MV-4-11 (cell line): ENCODE measurements at places on chromosomes 11 and 22.

DNA sequence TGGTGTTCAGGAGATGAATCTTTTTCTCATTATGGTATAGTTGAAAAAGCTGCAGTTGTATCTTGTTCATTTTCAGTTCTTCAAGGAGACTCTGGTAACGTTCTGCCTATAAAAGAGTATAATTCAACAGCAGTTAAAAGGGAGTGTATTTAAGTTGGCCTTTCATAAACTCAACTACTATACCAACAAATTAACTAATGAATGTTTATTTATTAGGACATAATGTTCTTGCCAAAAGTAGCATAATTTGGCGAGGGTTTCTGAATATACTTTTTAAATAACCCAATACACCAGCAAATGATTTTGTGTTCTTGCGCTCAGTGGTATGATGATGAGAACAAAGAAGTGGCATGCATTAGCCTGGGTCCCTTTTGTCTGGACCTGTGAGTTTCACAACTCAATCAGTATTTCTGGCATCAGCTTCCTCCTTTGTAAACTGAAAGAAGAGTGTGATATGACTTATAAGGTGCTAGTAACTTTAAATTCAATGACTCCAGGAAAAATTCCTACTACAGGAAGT, 10.9 kb downstream of the SMC1B start:
- DNase-seq = peak; percentile 41

- DNase-seq = no peak
These were observed 36.1 kb downstream of the GNB1L start for GRCh38 chr22:19818324-19819207.

DNA sequence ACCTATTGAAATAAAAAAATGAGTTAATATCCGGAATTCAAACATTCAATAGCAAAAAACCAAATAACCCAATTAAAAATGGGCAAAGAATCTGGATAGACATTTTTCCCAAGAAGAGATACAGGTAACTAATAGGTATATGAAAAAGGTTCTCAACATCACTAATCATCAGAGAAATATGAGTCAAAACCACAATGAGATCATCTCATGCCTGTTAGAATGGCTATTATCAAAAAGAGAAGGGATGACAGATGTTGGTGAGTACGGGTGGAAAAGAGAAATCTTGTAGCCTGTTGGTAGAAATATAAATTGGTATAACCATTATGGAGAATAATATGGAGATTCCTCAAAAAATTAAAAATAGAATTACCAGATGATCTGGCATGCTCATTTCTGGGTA, 26.9 kb upstream of the OR6M1 start:
- DNase-seq = no peak

DNA sequence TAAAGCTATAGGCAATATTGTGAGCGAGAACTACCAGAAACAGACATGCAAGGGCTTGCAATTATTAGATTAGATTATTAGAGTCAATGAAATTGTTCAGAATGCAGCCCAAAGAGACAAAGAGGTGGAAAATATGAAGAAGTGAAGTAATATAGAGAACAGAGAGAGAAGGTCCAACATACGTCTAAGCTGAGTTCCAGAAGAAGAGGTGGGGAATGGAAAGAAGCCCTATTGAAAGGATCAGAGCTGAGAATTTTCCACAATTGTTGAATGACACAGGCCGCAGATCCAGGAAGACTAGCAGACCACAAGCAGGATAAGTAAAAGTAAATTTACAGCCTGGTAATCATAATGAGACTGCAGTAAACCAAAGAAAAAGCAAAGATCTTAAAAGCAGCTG, 93.2 kb downstream of the EXT2 start:
- DNase-seq = no peak

DNA sequence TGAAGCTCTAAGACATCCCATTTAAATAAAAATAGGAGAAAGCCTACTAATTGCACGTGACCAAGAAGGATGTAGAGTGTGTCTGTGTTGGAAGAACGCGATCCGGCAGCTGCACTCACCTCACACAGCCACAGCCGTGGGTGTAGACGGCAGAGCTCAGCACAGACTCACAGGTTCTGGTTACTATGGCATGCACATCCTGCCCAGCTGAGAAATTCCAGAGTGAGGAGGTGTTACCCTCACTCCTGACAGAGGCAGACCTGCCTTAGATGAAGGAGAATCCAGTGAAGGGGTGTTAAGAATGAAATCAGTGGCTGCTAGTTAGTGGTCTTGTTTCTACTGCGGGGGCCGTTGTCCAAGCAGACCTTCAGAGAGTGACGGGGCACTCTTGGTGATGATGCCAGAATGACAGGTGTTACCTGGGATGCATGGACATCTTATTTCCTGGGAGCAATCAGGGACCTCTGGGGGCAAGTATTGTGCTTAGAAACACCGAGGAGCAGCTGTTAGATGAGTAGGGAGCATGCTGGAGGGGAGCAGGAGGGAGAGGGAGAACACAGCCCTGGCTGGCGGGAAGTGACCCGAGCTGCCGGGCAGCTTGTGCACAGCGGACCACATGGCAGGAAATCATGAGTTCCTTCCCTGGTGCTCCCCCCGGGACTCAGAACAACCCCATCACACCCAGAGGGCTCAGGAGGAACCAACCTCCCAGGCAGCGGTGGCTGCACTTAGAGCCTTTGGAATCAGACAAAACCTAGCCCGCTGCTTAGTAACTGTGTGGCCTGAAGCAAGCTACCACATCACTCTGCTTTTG, 12.3 kb downstream of the KCNJ5 start:
- no peak for DNase-seq

GRCh38 chr11:61574611-61575010, 6.3 kb downstream of the SYT7 start:
- DNase-seq = no peak

GRCh38 chr11:57460758-57461749, 726 bp downstream of the RTN4RL2 start:
- no peak for DNase-seq

DNA sequence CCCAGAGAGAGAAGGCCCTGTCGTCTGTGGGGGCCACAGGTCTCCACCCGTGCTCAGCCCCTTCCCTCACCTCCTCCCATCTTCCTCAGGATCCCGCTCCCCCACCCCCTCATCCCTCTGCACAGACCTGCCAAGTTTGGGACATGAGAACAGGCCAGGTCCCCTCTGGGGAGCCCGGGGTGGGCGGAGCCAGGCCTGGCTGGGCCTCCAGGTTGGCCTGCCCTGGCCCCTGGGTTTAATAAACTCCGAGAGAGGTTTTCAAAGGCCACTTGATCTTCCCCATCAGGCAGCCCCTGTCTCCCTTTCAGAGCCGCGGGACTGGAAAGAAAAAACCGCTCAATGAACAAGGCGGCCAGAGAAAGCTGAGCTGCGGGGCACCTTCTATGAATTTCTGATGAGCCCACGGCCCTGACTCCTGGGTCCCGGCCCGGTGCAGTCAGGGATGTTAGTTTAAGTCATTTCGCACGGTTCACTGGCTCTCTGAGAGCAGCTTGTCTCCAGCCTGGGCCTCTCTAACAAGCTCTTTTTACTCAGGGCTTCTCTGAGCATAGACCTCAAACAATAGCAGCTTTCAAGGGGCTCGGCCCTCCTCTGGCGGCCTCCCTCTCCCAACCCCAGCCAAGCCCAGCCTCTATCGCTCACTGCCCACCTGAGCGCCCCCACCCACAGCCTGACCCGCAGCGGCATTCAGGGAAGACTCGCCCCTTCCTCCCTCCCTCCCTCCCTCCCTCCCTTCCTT, 64.8 kb downstream of the RPUSD4 start:
- DNase-seq = no peak

GRCh38 chr11:70233511-70233934, 30.4 kb downstream of the FADD start:
- no peak for DNase-seq

DNA sequence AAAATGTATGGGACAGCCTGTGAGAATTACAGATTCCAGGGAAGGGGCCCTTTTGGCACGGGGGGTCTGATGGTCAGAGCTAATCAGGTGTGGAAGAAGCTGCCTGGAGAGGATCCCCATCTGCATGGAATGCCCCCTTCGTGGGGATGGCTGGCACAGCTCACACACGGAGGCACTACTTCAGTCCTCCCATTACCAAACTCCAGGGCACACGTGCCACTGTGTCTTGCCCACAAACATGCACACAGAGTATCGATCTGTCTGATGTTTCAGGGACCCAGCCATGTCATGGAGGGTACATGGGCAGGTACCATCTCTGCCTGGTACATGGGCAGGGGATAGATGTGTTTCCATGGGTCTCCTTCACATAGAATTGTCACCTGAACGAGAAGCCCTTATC, 14.7 kb downstream of the KCNQ1OT1 start:
- DNase-seq = no peak

- DNase-seq = no peak
These were observed 5.4 kb downstream of the PTPMT1 start for GRCh38 chr11:47570651-47571356.

GRCh38 chr22:40334060-40334459, 12.2 kb upstream of the ADSL start:
- DNase-seq = no peak

- peak; percentile 84 for DNase-seq
These were observed 14.0 kb downstream of the RAC2 start for GRCh38 chr22:37229805-37230672.

GRCh38 chr11:118911880-118912741, 13.6 kb downstream of the BCL9L start:
- peak; percentile 16 for DNase-seq

DNA sequence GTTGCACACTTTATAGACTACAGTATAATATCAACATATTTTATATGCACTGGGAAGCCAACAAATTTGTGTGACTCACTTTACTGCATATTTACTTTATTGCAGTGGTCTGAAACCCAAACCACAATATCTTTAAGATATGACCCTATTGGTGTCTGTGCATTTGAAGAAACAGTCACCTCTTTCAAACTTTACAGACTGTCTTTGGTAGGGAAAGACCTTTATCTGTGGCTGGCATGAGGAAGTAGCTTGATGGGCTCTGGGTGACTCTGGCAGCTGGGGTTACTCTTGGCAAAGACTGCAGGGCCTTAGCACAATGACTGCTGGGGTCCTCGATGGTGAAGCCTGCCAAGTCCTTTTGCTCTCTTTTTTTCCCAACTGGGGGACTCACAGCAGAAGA, 21.3 kb upstream of the ABTB2 start:
- DNase-seq = peak; percentile 84

- DNase-seq = peak; percentile 44
These were observed 23.2 kb downstream of the NF2 start for GRCh38 chr22:29626497-29627195.

DNA sequence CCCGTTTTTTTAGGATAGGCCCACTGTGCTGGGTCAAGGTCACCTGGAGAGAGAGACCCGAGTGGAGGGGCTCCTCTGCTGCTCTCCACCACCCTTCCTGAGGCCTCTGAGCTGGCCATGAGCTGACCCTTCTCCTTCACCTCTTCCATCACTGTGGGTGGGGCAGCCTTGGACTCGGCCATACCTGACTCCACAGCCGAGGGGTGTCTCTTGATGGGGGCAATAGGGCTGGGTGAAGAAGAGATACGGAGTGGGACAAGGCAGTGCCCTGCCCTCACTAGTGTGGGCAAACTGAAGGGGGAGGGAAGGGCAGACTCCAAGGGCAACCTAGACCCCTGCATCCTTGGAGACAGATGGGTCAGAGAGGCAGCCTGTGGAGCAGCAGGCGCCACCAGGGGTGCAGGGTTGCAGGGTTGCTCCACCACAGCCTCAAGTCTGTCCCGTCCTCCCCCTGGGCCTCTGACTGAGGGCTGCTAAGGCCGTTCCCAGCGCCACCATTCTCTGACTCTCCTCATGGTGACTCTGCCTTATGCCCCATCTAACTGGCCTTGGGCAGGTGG, 20.1 kb upstream of the NECTIN1 start:
- no peak for DNase-seq

DNA sequence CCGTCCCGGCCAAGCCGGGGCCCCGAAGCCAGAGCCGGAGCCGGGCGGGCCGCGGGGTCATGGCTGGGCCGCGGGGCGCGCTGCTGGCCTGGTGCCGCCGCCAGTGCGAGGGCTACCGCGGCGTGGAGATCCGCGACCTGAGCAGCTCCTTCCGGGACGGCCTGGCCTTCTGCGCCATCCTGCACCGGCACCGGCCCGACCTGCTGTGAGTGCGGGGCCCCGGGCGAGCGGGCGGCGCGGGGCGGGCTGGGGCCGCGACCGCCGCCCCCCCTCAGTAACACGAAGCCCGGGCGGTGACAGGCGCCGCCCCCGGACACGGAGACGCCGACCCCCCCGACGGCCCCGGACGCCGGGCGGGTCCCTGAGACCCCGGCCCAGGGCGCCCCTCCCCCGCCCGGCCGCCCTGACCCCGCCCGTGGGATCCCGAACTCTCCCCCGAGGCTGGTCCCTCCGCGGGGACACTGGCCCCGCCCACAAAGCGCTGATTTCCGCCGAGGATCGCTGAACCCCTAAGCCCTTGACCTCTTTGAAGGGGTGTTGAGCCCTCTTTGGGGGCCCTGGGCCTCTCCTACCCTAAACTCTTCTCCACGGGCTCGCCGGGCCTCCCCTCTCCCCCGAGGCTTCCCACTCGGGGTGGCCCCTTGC, 389 bp downstream of the MICALL1 start:
- no peak for DNase-seq
